Kidney glomerular epithelial cell (primary cell): ENCODE measurements at places on chromosomes 6 and 20.
A peak's percentile ranks its signal among the peaks of the same experiment; 100 is the strongest.

- DNase-seq = no peak
Measured at GRCh38 chr6:27517928-27518787, 45.3 kb upstream of the ZNF184 start.

DNA sequence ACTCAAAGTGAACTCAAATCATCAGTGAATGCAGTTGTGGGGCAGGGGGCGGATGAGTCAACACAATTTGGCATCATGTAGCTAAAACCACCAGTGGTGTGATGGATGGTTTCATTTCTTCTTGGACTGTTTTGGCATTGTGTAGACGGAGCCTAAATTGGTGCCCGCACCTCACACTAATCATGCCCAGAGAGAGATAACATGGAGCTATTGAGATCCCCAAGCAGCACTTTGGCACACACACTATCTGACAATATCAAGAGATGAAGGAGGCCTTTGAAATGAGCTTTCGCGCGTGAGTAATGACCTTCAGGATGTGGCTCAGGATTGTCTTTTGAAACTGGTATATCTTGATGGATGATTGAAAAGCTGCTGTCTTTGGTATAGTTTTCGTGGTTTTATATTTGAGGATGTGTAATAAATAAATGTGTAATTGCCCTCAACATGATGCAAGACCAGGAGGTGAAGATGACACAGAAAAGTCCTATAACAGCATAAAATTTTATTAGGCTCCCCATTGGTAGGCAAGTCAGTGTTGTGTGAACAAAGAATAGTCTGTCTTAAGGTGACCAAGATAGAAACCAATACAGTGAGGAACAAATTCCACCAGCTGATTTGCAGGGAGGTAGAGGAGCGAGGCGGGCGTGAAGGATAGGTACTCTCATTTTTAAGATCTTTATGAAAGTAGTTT lies 174.2 kb downstream of the TSHZ2 start:
- no peak for DNase-seq

DNA sequence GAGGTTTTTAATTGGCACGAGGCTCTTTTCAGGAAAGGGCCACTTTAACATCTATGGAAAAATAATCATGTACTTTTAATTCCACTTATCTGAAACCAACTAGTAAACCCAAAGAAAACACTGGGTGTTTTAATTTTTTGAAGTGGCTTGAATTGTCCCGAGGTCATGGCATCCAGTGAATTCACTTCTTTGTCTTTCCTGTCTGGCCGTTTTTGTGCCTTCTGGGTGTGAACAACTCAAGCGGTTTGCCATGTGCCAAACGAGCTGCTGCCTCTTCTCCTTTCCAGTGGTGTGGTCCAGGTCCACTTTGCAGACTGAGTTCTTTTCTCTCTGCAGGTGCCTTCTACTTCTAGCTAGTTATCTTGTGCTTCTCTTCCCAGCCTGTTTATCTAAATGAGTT lies 117.5 kb downstream of the PLCB4 start:
- DNase-seq = no peak

GRCh38 chr6:152209211-152209610 lies 401.7 kb downstream of the ESR1 start:
- DNase-seq = no peak

GRCh38 chr6:135319819-135320218 lies 138.7 kb downstream of the MYB start:
- DNase-seq = no peak

- no peak for DNase-seq
Measured at GRCh38 chr6:13046084-13046483, 282.3 kb downstream of the TBC1D7 start.

- DNase-seq = no peak
Measured at GRCh38 chr6:26447257-26447656, 7.0 kb downstream of the BTN3A3 start.

- DNase-seq = no peak
Measured at GRCh38 chr6:47686411-47686810, 12.0 kb upstream of the ADGRF4 start.

GRCh38 chr6:3888153-3888957 lies 39.2 kb downstream of the FAM50B start:
- DNase-seq = no peak

GRCh38 chr6:158068156-158068892 lies 86.7 kb downstream of the SYNJ2 start:
- DNase-seq = no peak

- DNase-seq = no peak
Measured at GRCh38 chr20:61057443-61058121, 194.5 kb upstream of the CDH4 start.

GRCh38 chr6:14797875-14798593 lies 447.8 kb upstream of the JARID2 start:
- DNase-seq = no peak

DNA sequence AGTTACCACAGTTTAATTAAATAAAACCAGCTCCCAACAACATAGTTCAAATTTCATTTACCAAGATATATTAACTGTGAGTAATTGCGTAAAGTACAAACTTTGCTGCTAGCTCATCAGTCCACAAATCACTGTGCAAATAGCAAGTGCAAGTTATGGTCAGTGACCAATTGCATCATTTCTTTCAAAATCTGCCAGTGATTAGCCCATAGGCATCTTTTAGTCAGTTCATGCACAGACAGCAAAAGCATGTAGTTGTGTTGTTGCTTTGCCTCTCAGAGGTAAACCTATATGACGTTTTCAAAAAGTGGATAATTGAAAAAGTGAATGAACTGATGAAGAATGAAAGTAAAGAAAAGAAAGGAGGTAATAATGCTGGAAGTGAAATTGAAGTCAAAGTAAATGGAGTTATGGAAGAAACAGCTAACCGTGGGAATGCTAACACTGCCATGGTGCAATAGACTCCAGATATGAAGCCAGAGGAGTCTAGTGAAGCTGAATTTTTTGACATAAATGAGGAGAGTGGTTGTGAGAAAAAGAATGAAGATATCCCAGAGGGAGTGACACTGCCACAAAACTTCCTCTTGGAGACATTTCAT lies 36.5 kb downstream of the ENPP1 start:
- no peak for DNase-seq

DNA sequence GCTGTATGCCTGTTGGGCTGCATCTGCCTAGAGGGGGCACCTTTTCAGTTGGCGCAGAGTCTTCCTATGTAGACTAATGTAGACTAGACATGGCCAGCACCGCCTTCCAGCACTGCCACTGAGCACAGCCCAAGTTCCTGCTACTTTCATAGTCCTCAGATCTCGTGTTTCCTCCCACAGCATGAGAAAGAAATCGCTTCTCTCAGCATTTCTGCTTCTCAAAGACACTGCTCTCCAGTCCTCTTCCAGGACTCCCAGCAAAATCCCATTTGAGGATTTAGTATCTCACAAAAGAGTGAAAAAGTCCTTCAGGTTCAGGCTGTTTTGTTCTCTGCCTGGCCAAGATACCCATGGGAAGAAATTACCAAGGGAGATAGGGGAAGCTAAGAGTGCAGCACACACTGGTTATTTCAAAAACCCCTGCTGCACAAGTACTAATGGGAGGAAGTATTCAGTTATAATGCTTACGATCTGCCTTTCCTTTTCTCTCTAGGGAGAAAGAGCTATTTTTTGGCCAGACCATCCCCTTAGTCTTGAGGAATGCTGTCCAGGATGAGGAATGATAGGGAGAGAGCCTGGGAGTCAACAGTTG lies 35.7 kb downstream of the OGFRL1 start:
- DNase-seq = no peak

- no peak for DNase-seq
Measured at GRCh38 chr6:7737867-7738266, 12.0 kb downstream of the BMP6 start.

- DNase-seq = no peak
Measured at GRCh38 chr6:36662827-36663256, 15.7 kb upstream of the CDKN1A start.

- no peak for DNase-seq
Measured at GRCh38 chr6:30071081-30071818, 4.3 kb downstream of the PPP1R11 start.

DNA sequence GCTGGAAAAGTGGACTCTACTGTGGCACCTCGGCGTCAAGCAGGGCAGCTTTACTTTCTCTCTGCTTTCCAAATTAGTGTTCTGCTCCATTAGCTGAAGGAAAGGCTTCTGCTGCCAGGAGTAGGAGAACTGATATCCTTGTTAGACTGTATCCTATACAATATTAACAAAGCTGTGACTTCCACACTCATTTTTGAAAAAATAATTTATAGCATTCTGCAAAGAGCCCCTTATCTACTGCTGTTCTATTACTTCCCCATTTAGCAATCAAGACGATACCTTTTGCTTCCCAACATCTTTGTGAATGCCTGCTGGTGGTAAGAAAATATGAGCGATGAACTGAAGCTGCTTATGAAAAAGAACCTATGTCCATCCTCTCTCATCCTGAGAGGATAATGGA lies 151.1 kb downstream of the UBE3D start:
- no peak for DNase-seq

GRCh38 chr6:157688960-157689599 lies 134.0 kb upstream of the SNX9 start:
- DNase-seq = no peak

GRCh38 chr6:105645156-105645555 lies 242.3 kb upstream of the PREP start:
- no peak for DNase-seq

GRCh38 chr20:2867081-2867864 lies 6.0 kb upstream of the PTPRA start:
- no peak for DNase-seq

GRCh38 chr20:22288156-22288555 lies 296.2 kb downstream of the FOXA2 start:
- DNase-seq = no peak

DNA sequence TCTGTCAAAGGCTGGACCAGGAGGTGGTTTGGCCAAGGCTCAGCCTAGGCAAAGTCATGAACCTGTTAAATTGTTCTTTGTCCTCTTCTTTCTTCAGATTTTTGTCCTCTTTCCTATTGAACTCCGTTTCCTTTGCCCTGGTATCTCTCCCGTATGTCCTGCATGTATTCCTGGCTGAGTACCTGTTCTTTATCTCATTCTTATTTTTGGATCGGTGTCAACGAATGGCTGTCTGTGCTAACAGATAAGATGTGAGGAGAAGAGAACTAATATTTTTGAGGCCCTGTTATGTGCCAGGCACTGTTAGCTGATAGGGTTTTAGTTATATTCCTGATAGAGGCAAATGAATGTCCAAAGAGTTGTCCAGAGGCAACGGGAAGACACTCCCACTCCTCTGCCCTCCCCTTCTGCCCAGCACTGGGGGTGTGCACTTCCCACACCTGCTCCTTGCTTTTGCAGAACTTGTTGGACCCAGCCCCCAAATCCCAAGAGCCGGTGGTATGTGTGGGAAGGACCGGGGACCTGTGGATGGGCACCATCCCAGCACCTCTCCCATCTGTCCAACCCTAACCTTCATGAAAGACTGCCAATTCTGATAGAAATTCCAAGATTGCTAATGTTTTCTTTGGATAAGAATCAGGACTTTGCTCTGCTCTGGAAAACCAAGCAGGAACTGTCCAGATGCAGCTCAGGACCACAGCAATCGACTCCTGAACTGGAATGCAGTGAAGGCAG lies 20.6 kb downstream of the MMP24OS start:
- peak; percentile 55 for DNase-seq

DNA sequence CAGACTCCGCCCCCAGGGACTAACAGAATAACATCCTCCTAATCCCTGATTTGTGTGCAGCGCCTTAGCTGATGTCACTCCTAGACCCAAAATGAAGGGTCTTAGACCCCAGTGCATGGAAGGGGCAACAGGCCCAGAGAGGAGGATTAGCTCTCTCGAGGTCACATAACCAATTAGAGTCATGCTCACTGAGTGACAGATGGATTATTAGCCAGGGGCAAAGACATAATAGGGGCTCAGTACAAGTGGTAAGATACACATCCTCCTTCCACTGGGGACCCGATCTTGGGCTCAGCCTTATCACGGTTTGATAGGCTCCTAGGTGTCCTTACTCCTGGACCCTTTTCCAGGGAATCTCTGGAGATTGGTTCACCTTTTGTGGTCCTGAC lies 858 bp downstream of the TP53INP2 start:
- DNase-seq = no peak

- DNase-seq = no peak
Measured at GRCh38 chr6:5422321-5422915, 161.1 kb downstream of the FARS2 start.

DNA sequence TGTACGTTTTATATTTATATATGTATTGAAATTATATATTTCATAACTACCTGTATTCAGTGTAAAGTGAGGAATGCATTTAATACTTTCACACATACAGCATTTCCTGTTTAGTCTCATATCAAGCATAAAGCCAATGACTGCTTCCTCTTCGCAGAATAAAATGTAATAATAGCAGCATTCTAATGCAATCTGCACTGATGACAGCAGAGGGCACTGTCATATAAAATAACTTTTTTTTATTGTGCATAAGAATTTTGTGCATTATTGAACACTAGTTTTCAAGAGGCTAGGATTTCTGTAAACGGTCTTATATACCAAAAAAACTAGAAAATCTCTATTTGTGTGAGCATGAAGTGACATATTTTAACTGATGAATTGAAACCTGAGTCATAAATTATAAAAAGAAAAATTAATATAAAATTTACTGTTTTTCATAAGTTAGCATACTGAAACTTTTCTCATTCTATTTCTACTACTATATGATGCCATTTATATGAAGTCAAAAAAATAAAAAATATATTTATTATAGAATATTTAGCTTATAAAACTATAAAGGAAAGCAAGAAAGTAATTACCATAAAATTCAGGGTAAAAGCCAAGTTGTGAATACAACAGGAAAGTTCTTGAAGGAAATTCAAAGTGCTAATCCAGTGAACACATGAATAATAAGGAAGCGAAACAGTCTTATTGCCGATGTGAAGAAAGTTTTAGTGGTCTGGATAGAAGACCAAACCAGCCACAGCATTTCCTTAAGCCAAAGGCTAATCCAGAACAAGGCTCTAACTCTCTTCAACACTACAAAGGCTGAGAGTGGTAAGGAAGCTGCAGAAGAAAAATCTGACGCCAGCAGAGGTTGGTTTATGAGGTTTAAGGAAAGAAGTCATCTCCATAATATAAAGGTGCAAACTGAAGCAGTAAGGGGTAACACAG lies 36.3 kb downstream of the RNF146 start:
- peak; percentile 63 for DNase-seq

GRCh38 chr6:71387179-71387578 lies 98.6 kb downstream of the OGFRL1 start:
- DNase-seq = no peak
